ENCODE measurements at places on chromosomes 12 and 14.
A peak's percentile ranks its signal among the peaks of the same experiment; 100 is the strongest.

- no peak for DNase-seq
Observed at GRCh38 chr12:99455350-99456035, 192.1 kb upstream of the GARIN6 start.

- DNase-seq: no peak
Observed at GRCh38 chr14:65096323-65097089, 5.8 kb downstream of the MAX start.

DNA sequence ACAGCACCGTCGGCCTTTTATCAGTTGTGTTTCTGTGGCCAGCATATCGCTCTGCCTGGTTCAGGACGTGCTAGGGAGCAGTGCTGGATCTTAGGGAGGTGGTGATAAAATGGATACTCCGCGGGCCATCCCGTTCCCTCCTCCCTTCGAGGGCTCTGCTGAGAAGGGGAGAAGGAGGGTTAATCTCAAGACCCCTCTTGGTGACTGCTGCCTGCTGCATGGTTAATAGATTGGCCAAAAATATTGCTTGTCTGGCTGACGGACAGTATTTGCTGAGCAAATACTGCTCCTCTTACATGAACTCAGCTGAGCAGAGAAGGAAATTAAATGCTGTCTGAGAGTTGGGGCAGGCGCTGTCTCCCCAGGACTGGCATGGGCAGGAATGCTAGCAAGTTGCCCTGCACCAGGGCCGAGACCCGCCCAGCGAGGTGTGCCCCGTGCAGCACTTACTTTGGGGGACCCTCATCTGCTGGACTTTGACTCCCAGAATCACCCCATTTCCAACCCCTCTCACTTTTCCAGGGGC, 1.2 kb downstream of the FBRSL1 start:
- DNase-seq: no peak

- DNase-seq: no peak
Observed at GRCh38 chr14:104086661-104087461, 1.4 kb downstream of the ASPG start.

GRCh38 chr12:33703221-33703620, 263.6 kb upstream of the SYT10 start:
- no peak for DNase-seq

GRCh38 chr12:128905003-128905544, 51.8 kb downstream of the GLT1D1 start:
- DNase-seq: no peak

DNA sequence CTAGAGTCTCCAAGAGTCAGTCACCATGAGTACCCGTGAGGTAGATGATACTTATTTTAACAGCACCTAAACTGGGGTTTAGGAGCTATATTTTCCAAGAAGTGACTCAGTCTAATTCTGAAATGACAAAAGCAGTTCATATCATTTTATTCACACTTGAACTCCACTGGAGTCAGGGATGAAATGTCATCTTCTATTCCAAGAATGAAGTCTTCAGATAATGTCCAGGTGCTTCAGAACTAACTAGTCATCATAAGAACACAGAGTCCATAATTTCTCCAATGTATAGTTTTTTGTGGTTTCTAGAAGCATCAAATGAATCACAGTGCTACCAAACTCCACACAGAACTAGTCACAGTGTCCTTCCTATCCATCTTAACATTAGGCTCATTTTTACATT, 13.3 kb downstream of the DNM1L start:
- no peak for DNase-seq

DNA sequence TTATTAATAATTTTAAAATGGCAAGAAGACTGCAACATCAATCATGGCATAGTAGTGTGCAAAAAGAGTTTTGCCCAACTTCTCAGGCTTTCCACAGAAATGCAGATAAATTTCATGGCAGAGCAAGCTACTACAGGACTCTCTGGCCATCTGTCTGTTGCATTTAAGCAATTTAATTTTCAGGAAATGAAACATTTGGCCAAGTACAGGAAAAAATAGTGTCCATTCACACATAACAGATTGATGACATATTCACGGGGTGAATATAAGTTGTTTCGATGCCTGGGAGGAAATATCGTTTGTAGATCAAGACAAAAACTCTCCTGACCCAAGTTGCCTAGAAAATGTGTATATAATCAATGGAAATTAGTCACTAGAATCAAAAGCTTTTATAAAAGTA, 324.0 kb downstream of the PRKD1 start:
- no peak for DNase-seq

DNA sequence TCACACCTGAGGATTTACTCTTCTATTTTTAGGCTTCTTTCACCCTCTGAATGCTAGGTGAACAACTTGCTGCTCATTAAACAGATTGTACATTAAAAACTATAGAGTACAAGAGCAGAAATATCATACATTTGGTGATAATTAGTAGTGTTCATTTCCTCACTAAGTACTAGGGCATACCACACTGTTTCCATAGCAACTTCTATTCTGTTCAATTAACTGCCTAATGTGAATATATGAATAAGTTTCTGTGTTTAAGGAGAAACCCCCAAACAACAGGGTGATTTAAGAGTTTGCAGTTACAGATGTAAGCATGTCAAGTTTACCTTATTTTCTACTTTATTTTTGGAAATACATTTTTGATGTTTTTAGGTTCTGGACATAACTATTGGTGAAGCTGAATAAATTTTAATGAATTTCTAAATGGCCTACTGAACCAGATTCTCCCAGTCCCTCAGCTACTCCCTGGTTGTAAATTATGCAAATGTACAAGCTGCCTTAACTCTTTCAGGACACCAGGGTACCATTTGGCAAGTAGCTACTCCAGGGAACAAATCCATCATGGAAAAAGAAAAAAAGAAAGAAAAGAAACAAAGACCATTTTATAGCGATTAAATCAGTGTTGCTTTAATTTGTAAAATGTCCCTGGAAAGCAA, 199.8 kb upstream of the NAV3 start:
- no peak for DNase-seq

DNA sequence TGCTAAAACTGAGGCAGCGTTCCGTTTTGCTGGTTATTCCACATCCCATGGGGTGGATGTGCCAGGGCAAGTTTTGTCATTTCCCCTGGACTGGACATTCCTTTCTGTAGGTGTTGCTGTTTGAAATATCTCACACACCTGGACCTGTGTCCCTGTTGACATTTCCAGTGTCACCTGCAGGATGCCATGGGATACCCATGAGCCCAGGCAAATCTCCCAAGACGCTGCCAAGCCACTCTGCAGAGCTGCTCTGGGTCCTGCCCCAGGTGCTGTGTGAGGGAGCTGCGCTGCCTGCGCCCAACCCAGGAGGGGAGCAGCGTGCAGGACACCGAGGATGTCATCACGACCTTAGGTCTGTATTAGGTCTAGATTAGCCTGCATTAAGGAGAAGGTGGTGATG, 5.2 kb upstream of the PACS2 start:
- no peak for DNase-seq

- no peak for DNase-seq
Observed at GRCh38 chr12:2375871-2376270, 323.1 kb downstream of the CACNA1C start.

DNA sequence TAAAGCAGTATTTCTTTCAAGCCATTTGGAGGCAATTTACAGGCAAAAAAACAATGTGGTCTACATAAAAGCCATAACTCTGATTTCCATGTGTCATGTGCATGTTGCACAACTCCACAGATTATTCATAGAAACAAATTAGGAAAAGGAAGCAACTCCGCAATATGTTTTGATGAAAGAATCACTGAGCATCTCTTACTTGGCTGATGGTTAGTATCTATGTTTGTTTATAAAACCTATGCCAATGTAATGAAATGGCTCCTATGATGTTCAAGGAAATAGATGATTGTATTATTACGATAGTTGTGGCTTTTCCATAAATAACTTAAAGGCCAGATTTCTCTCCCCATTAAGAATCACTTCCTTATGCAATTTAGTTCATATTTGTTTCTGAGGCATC, 373.7 kb downstream of the CCDC91 start:
- no peak for DNase-seq

DNA sequence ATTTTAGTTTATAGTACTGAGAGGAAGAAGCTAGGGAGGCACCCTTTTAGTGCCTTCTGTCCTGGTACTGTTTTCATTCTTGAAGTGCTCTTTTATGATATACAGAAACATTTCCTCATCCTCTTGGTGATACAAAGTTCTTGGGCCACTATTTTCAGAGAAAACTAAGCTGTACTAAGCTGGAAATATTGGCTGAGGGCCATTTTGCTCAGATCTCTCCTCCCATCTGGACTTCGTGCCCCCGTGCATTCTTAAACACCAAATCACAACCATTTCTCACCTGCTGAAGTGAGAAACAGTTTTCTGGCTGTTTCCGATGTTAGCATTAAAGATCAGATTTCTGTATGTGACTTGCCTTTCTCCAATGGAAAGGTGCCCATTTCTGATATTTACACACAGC, 158.9 kb downstream of the FBXL14 start:
- DNase-seq: no peak

- no peak for DNase-seq
Observed at GRCh38 chr12:42469355-42470175, 120.0 kb downstream of the PRICKLE1 start.

GRCh38 chr14:23009939-23010726, at the start of gene C14orf93:
Gene C14orf93 (minus strand): TSS chr14:23010143. CDS start chr14:22999023, 11,120 bp downstream.
- DNase-seq: peak; percentile 78

- DNase-seq: no peak
Observed at GRCh38 chr14:30706704-30707103, 84.6 kb downstream of the SCFD1 start.

DNA sequence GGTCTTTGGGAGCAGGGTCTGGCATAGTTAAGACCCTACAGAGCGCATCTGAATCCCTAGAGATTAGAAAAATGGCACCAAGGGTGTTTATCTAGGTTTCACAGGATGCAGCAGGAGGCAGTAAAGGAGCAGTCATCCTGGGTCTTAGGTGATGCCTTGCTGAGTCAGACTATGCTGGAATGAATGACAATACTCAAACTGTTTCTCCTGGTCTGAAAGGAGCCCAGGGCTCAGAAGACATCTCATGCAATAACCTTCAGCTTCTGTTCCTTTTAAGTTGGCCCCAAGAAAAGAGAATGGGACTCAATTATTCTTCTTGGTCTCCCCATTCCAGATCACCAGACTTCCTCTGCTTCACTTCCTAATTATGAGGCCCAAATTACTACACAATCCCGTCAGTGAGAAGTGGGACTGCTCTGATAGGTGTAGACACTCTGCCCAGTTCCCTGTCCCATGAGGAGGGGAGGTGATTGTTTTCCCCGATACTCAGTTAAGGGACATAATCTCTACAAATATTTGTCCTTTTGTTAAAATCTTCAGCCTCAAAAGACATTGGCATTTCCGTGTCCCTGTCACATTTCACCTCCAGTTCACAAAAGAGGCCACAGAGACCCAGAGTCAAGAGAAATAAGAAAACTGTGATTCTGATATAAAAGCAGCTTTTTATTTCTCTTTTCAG, 14.8 kb upstream of the APOF start:
- DNase-seq: no peak

DNA sequence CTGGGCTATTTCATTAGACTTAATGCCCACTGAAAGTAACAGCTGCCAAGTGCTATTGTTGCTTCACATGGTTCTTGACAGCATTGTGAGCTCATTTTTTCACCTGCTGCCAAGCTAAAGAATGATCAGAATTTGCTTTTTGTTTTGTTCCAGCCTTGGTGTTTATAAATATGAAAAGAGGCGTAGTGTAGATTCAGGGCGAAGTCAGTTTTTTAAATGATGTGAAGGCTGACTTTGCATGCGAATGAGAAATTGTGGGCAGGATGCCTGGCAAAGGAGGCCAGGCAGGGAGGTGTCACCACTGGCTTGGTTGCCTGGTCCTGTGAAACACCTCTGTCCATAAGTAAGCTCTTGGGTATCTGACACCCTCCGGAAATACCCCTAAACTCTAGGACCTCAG, 93.3 kb upstream of the NAP1L1 start:
- DNase-seq: no peak

- no peak for DNase-seq
Observed at GRCh38 chr14:93049315-93049714, 66.4 kb downstream of the ITPK1 start.

- DNase-seq: no peak
Observed at GRCh38 chr14:87540339-87540738, 452.6 kb downstream of the GALC start.

GRCh38 chr14:84490081-84490480, 1039.9 kb upstream of the FLRT2 start:
- DNase-seq: no peak

DNA sequence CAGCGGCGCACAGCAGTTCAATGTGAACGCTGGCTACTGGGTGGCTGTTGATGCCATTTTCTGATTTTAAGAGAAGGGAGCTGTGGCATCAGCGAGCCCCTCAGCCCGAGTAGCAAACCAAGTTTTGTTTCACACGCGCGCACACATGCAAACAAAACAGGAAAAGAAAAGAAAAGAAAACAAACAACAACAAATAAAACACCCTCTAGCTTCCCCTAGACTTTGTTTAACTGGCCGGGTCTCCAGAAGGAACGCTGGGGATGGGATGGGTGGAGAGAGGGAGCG, 540 bp downstream of the PAX9 start:
- DNase-seq: no peak

- no peak for DNase-seq
Observed at GRCh38 chr14:32744811-32745445, 193.8 kb upstream of the NPAS3 start.

- no peak for DNase-seq
Observed at GRCh38 chr14:93525696-93526451, 95.1 kb downstream of the UNC79 start.

DNA sequence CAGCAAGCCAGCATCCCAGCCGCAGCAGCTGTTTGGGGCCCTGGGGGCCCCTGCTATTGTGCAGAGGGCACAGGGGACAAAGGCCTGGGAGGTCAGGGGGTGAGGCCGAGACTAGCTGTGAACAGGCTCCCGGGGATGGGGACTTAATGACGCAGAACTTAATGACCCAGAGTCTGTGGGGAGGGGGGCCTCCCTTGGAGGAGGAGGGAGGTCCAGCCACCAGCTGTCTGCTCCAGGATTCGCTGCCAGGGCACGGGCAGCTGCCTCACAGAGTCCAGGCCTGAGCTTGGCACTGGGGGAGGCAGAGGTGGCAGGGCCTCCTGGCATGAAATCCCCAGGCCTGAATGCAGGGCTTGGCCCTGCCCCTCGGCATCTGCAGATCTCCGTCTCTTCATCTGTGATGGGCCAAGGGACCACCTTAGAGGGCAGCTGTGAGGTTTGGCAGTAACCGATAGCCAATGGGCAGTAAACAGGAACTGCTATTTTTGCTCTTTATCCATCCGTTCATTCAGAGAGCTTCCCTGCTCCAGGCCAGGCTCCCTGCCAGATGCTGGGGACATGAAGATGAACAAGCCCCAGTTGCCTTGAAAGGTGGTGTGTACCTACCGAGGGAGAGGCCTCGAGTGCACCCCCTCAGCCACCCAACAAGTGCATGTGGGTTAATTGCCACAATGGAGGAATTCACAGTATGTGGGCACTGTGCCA, 6.7 kb downstream of the FAM222A start:
- no peak for DNase-seq

DNA sequence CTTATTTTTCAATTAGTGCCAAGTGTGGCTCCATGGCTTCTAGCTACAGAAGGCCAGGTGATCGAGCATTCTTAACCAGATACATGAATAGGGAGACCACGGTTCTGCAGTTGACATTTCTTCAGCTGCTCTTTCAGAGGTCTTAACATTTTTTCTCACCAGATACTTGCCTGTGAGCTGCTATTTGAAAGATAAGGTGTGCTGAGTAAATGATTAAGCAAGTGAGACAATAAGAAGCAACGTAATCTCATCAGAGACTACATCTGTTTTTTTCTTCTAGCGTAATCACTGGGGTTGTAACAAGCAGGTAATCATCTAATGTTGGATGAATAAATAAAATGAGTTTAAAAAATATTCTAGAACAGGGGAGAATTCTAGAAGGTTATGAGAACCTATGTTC, 912.9 kb downstream of the DIO2 start:
- no peak for DNase-seq

GRCh38 chr12:80892597-80893445, 44.9 kb downstream of the LIN7A start:
- DNase-seq: no peak

- DNase-seq: no peak
Observed at GRCh38 chr14:23610090-23610814, 25.9 kb upstream of the DHRS2 start.

Data from activated T-cell treated with anti-CD3 and anti-CD28 coated beads, Interleukin-2, amount 50 U/mL, for 1 hour (primary cell).